ENCODE measurements at places on chromosomes 7 and 10.
A peak's percentile ranks its signal among the peaks of the same experiment; 100 is the strongest.

- no peak for DNase-seq
Measured at GRCh38 chr7:95843286-95843685, 70.9 kb downstream of the DYNC1I1 start.

- peak; percentile 88 for DNase-seq
Measured at GRCh38 chr7:18706670-18707069, 211.1 kb downstream of the HDAC9 start.

DNA sequence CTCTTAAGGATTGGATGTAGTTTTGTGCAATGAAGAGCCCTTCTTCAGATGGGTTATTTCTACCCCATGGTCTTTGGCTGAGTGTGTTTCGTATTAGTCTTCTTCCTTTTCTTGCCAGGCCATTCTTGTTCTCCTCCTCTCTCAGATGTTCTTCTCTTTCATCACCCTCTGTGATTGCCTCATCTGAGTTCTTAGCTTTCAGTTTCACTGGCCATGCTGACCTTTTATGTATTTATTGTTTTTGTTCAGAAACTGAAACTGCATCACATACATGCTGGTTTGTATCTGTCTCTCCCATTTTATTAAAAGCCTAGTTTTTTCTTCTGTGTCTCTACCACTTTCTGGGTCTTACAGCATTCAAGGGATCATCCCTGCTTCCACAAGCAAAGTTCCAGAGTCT lies 21.7 kb upstream of the PCGF5 start:
- DNase-seq, result no peak

DNA sequence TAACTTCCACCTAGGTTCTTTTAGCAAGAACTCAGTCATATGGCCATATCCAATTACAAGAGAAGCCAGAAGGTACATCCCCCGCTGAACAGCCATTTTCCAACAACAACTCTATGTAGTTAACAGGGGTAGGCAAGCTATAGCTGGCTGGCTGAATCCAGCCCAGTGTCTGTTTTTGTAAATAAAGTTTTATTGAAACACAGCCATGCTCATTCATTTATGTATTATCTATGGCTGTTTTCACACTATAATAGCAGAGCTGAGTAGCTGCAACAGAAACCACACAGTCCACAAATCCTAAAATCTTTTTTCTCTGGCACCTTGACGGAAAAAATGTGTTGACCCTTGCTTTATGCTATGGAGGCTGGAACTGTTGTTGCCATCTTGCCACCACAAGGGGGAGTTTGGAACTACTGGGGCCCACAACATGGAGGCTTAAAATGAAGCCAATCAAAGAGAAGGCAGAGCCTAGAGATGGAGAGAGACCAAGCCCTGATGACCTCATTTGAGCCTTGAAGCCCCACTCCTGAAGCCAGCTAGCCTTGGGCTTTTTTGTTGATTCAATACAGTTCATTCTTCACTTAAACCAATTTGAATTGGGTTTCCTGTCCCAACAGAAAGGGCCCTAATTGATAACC lies 33.3 kb upstream of the XPNPEP1 start:
- peak; percentile 15 for DNase-seq

DNA sequence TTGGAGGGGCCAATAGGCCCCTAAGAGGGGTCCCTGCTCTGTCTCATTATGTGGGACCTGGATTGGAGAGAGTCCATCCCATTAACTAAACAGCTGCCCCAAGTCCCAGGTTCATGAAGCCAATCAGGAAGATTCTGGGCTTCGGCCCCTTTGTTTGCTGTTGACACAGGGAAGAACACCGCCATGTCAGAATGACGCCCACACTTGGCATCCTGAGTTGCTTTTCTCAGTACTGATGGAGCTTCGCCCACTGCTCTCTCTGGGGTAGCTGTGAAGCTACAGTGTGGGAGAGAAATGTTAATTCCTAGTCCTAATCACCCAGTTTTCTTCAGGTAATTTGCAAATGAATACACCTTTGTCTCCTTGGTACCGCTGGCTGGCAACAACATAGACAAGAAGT lies 264.7 kb downstream of the GLRX3 start:
- DNase-seq, result no peak

- DNase-seq, result no peak
Measured at GRCh38 chr10:63414481-63415260, 51.1 kb downstream of the JMJD1C start.

- no peak for DNase-seq
Measured at GRCh38 chr10:50658165-50658564, 34.4 kb upstream of the SGMS1 start.

- DNase-seq, result no peak
Measured at GRCh38 chr10:5447056-5447455, 34.7 kb downstream of the NET1 start.

- DNase-seq, result no peak
Measured at GRCh38 chr10:111956841-111957240, 226.7 kb downstream of the GPAM start.

DNA sequence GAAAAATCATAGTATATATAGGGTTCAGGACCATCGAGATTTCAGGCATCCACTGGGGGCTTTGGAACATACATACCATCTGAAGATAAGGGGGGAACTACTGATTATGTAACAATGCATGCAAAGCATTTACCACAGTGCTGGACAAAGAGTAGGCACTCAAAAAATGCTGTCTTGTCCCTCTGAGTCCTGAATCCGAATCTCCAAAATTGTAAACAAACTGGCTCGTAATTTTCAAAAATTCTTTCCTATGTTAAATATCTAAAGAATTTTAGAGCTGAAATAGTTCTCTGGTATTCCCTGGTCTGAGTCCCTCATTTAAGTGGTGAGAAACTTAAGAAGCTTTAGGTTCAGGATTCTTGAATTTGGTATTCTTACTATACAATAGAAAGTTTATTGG lies 167.8 kb upstream of the ASAH2 start:
- DNase-seq, result no peak

- DNase-seq, result no peak
Measured at GRCh38 chr7:22300839-22301238, 56.1 kb downstream of the RAPGEF5 start.

- DNase-seq, result no peak
Measured at GRCh38 chr10:124006526-124006925, 86.9 kb downstream of the CHST15 start.

DNA sequence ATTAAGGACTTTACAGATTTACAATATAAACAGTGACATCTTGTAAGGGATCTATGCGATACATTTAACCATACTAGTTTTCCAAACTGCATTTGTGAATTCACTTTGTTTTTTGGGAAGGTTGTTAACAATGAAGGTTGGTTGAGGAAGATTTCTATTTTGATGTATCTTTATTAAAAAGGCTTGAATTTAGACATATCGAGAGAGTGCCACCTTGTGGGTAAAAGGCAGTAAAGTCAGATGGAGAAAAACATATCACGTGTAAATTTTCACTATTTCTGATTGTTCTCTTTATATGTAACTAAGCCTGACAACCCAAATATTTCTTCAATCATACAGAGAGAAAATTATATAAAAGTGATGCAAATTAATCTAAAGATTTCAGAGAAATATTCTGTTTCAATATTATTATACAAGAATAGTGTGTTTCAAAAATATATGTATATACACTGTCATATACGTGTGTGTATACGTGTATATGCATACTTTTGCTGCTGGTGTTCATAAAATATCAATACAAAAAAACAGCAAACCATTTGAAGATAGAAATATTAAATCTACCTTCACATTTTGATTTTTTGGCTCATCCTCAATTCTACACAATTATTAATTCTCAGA lies 988.6 kb downstream of the SORCS1 start:
- DNase-seq, result no peak

- no peak for DNase-seq
Measured at GRCh38 chr7:27171637-27172314, 2.3 kb downstream of the HOXA10 start.

- peak; percentile 53 for DNase-seq
Measured at GRCh38 chr7:82109288-82109687, 334.3 kb downstream of the CACNA2D1 start.

DNA sequence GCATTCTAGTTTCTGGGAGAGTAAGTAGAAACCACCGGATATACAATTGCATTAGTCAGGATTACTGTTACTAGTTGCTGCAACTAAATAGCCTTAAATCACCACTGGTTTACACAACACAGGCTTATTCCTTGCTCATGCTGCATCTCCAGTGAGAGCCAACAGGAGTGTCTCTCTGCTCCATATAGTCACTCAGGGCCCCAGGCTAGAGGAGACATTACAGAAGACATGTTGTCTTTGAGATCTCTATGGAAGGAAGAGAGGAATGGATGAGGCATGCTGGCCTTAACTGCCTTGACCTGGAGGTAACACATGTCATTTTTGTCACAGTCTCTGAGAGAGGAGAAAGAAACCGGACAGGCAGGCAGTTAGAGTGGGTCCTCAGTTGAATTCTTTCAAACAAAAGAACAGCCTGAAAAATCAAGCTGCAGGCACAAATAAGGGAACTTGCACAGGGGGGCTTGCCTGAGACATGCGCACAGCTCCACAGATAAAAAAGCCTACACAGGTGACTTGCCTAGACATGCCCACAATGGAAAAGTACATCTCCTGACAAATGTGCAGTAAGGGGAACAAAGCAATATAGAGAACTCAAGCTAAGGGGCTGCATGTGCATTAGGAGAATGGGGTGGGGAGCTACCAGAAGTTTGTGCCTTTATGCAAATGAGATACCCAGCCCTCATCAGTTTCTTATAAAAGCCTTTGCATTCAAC lies 348.0 kb downstream of the TYW1 start:
- no peak for DNase-seq

DNA sequence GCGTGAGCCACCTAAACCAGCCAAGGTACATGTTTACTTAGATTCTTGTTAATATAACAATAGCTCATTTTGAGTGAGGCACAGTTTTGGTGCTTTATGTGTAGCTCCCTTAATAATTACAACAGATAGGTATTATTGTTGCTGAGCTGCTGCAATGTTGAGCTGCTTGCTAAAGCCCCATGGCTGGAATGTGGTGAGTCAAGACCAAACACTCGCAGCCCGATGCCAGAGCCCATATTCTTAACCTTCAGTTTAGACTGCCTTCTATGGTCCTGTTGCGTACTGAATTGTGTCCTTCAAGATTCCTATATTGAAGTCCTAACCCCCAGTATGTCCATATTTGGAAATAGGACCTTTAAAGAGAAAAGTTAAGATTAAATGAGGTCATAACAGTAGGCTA lies 407.1 kb downstream of the NEBL start:
- DNase-seq, result no peak

DNA sequence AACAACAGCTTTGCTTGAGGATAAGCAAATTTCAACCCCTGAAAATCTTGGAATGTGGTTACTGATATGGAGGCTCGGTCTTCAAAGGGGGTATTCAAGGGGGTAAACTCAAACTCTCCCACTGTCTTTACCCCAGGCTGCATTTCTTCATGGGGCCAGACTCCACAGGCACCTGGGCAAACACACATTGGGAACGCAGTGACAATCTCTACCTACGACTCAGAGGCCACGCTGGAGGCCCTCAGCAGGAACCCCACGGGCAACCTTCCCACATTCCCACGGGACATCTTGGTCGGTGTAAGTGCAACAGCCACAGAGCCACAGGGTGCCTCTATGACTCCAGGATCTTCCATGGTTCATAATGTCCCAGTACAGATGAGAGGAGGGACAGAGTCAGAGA lies 2.2 kb upstream of the INSIG1 start:
- DNase-seq, result no peak

GRCh38 chr10:105658696-105659095 lies 1017.6 kb downstream of the SORCS3 start:
- DNase-seq, result no peak

DNA sequence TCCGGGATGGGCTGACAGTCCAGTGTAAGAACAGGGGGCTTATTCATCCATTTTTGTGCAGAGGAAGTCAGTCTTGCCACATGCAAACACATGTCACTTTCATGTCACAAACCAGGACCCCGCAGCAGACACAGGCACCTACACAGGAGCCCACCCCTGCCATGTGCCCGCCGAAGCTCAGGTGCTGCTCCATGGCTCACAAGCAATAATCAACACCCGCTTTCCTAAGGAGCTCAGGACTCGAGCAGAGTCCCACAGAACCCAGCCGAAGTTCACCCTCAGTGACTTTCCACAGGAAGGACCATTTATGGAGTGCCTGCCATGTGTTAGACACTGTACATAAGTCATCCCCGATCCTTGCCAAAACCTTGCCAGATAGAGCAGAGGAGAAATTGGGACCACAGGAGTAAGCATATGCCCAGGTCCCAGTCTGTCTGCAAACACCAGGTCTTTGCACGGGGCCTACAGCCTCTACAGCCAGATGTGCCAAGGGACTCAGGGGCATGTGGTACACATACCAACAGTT lies 99.4 kb downstream of the EBF3 start:
- DNase-seq, result no peak

- DNase-seq, result peak; percentile 46
Measured at GRCh38 chr10:23343591-23344240, 881 bp downstream of the C10orf67 start.

GRCh38 chr10:86899670-86900276 lies 57.6 kb downstream of the MMRN2 start:
- DNase-seq, result peak; percentile 22

- no peak for DNase-seq
Measured at GRCh38 chr10:31635415-31636065, 293.1 kb downstream of the ARHGAP12 start.

- no peak for DNase-seq
Measured at GRCh38 chr7:79096361-79096805, 357.1 kb downstream of the MAGI2 start.

DNA sequence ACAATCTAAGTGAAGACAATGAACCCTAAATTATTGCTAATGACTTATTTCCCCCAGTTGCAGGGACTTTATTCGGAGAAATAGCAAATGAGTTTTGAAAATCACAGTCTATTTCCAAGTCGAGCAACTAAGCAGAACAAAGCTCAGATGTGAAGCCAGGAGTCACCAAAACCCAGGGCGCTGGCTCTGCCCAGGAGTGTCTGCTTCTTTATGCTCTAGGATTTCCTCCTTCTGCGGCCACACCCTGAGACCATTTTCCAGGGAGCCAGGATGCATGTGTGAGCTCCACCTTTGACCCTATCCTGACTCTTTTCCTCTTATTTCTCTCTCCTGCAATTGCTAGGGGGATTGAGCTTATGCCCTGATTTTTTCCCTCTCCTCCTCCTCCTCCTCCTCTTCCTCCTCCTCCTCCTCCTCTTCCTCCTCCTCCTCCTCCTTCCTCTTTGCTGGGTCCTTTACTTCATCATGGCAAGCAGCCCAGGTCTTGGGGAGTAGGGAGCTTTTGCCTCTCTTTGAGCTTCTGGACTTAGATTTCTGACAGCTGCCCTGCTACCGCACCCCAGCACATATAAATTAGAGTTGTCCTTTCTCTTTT lies 234.4 kb downstream of the ARL4A start:
- DNase-seq, result no peak

GRCh38 chr7:157445956-157446295 lies 109.1 kb downstream of the DNAJB6 start:
- no peak for DNase-seq

DNA sequence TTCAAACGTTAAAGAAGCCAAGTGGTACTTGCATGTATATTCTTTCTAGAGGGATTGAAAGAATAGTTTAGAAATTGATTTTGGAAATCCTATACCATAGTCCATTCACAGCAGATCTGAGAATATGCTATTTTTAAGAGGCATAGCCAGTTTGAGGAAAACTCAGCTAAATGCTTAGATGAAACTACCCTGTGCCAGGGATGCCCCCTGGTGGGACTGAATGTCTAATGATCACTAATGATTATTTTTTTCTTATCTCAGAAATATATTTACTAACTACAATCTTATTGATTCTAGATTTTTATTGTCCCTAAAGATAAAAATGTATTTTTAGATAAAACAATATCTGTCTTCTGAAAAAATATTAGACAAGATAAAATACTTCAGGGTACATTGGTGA lies 844.9 kb upstream of the PHF14 start:
- no peak for DNase-seq

- DNase-seq, result no peak
Measured at GRCh38 chr7:141156407-141156806, 82.5 kb downstream of the TMEM178B start.

- no peak for DNase-seq
Measured at GRCh38 chr10:77620731-77621130, 16.9 kb downstream of the KCNMA1 start.

Measured in NCI-H2227 treated with DMSO at 0.1 percent for 48 hours (cell line).